ENCODE measurements at places on chromosomes 6 and 20.

DNA sequence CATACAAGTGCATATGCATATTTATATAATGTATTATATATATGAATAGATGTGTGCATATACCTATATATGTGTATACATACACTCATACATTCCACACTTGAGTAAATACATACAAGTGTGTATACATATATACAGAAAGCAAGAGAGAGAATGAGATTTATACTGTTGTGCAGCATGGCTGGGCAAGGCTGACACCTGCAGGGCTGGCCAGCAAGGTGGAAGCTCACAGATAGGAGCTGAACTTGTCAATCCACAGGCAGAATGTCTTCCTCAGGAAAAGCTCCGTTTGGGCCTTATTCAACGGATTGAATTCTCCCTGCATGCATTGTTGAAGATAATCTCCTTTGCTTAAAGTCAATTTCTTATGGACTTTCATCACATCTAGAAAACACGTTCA is 256.7 kb downstream of the ZNF217 start:
- no peak for DNase-seq

- DNase-seq: no peak
These were observed 46.3 kb downstream of the SOD2 start for GRCh38 chr6:159646733-159647132.

- no peak for DNase-seq
These were observed 24.2 kb downstream of the RNASET2 start for GRCh38 chr6:166932116-166932515.

DNA sequence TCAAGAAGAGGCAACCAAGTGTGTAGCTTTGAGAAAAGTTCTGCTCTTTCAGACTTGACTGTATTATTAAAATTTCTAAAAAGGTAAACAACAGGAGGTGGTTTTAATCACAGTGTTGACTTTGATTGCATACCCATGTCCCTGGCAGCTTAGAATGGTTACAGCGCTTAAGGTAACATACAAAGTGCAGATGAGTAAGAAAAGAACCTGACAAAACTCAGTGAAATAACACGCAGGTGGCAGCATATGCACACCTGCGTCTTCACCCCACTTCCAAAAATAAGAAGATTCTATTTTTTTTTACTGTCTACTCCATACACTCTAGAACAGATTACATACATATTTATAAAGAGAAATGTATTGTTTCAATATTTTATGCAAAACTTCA is 233.5 kb downstream of the GMPR start:
- no peak for DNase-seq

- no peak for DNase-seq
These were observed 34.0 kb downstream of the KIF25 start for GRCh38 chr6:168031411-168031971.

DNA sequence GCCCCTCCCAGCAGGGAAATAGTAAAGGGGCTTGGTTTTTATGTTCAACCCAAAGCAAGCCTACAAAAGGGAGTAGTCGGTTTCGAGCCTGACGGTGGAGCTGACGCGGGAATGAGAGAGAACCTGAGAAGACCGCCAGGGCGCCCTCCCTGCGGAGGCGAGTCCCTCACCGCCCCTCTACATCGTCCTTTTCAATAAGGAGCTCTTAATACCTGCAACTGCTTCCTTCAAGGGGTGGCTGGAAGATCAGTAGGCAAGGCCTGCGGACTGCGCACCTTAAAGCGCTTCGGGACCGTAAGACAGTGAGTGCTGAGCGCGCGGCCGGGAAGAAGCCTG is 709 bp upstream of the ZNF76 start:
- no peak for DNase-seq

DNA sequence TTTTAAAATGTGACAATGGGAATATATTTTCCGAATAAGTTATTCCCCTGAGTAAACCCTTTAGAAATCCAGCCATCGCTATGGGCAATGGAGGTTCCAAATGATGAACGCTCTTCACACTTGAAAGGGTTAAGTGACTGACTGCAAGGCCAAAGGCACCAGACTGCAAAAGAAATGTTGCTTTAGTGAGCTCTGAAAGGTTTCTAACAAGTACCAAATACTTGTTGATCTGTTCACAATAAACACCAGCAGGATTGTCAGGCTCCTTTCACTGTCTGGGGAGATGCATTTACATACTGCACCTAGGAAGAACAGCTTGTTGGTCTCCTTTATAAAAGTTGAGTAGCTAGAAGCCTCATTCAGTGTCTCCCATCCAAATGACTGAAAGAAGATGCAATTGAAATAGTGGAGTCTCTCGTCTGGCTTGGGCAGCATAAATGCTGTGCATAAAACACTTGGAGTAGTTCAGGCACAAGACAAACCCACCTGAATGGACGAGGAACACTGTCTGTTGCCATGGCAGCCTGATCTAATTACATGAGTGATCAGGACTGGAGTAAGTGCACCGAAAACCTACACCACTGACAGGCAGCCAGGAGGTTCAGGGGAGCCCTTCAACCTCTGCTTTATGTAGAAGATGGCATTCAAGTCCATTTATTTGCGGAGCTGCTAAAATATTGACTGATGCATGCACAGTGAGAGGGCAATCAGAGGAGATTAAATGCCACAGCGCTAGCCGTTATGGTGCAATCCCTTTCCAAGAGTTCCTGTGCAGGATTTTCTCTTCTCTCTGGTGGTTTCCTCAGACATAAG is 2.9 kb downstream of the ATXN1 start:
- no peak for DNase-seq

DNA sequence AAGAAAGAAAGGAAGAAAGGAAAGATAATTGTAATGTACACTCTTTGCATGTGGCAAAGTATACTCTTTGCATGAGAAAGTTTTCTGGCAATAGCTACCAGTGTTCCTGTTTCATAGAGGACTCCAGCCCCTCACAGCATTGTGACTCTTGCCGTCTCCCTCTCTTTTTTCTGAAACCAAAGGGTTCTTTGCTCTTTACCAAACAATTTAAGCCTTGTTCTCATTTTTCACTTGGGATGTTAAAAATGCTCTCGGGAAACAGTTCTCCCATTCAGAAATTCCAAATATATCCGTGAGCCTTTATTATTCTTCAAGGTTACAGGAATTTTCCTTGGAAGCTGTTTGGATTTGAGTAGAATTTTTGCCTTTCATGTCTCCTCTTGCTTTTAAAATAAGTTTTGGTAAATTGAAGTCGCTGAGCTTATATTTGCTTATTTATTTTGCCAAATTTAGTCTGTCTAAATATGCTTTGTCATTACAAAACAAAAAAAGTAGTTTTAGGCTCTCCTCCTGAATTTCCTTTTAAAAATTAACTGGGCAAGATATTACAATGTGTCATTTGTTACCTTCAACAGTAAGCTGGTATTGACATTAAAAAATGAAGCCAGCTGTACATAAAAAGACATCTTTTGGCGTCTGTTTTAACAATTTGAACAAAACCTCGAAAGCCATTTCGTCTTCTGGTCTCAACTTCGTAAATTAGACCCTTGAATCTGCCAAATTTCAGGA is 103.8 kb upstream of the ARMC2 start:
- no peak for DNase-seq

DNA sequence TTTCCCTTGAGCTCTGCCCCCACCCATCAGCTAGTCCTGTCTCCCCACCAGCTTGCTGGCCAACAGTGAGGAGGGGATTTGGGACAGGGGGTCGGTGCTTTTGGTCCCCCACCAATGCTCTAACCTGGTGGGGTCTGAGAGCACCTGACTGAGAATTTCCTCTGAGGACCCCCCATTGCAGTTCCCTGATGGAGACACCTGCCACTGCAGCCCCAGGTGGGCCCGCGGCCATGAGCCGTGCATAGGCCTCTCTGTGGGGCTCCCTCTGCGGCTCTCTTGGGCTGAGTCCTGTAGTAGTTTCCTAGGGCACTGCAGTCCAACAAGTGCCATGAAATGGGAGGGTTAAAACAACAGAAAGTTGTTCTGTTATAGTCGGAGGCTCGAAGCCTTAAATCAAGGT is 172.2 kb upstream of the SNX9 start:
- no peak for DNase-seq

- no peak for DNase-seq
These were observed 26.2 kb upstream of the GATA5 start for GRCh38 chr20:62501801-62502495.

DNA sequence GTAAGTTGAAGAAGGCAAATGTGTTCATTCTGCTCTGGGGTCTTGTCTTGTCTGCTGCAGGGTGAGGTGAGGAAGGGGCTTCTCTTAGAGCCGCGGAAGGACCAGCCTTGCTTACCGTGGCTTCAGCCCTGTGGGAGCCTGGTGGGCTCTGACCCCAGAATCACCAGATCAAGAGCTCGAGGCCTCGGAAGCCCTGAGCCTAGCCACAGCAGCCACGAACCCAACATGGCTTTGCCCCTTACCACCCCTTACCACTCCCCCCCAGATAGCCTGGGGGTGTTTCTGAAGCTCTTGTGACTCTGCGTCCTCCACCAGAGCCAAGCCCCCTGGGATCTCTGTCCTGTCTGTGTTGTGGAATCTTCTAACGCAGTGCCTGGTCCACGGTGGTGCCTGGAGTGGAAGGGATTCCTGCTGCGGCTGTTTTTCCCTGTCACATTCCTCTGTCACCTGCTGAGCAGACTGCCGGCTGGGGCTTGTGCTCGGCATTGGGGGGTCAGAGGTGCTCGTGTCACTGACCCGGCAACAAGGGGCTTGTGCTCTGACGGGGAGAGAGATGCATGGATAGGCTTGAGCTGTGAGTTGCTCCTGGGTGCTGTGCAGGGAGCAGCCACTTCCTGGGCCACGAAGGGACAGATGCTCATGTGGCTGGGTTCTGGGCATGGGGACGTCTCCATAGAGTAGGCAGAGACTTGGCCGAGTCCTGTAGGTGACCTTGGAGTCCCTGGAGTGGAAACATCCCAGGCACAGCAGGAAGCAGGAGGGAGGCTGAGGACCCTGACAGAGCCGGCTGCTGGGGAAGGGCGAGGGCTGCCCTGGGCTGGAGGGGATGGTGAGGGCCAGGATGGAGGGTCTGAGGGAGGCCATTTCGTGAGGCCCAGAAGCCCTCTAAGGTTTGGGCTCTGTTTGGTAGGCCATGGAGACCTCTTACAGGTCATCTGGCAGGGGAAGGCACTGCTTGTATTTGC is 316.0 kb downstream of the QKI start:
- no peak for DNase-seq

DNA sequence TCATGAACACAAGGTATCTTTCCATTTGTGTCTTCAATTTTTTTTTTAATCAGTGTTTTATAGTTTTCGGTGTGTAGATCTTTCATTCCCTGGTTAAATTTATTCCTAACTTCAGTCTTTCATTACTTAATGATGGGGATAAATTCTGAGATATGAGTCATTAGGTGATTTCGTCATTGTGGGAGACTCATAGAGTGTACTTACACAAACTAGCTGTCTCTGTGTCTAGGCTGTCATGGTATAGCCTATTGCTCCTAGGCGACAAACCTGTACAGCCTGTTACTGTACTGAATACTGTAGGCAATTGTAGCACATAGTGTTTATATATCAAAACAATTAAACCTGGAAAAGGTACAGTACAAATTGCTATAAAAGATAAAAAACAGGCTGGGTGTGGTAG is 42.1 kb downstream of the SMAP1 start:
- no peak for DNase-seq

DNA sequence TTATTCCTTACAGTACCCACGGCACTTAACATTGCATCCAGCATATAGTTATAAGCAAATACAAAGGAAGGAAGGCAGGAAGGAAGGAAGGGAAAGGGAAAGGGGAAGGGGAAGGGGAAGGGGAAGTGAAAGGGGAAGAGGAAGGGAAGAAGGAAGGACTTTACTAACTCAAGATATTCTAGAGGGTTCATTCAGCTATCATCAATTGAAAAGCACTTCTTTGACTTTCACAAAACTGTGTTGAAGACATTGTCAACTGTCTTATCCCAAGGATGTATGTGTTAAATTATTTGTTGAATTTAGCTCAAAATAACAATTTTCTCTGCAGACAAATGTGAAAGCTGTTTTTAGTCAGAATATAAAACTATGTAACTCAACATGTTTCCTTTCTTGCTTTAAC is 87.7 kb downstream of the EPM2A start:
- DNase-seq: no peak

GRCh38 chr6:151380848-151381205 is 10.5 kb downstream of the ZBTB2 start:
- DNase-seq: no peak

DNA sequence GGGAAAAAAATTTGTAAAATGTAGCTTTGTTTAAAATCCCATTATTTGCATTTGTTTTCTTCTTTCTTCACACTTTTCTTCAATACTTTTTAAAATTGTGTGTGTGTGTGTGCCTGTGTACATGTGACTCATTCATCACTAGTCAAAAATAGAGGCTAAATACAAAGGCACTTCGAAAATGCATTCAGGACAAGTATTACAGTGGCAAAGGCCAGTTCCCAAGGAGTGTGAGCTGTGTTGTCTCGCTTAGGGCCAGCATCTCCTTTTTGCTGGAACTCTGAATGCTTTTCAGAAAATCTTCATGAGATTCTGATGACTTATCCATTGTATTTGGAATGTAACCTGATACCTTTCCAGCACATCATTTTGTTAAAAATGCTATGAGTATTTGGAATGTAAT is 288.5 kb upstream of the CNR1 start:
- DNase-seq: peak; percentile 63

- DNase-seq: no peak
These were observed 313.1 kb downstream of the TRDN start for GRCh38 chr6:123323452-123324329.

GRCh38 chr6:98808541-98809210 is 25.7 kb upstream of the POU3F2 start:
- DNase-seq: no peak

- DNase-seq: no peak
These were observed at the start of gene ATXN1 for GRCh38 chr6:16760516-16761470. TSS of gene ATXN1 (minus strand) at chr6:16761460.

DNA sequence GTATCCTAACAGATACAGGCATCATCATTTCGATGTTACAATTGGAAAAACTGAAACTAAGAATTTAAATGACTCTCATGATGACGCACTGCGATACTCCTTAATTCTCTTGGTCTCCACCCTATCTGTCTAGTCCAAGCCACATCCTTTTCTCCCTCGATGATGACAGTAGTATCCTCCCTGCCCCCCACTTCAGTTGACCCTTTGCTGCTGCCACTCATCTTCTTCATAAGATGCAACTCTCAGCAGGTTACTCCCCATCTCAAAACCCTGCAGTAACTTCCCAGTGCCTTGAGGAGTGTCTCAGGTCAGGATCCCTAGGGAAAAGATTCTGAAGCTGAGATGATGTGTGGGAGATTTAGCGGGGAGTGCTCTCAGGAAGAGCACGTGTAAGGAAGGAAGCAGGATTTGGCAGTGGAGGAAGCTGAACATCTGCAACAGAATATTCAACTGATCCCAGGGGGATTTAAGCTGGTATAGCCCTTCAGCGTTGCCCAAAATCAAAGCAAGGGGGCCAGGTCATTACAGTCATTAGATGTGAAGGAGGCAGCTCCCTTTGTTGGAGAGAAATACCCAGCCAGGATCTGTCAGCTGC is 16.1 kb downstream of the JPH2 start:
- DNase-seq: no peak
